ENCODE measurements at places on chromosomes 6 and 20. TPM values are rescaled to one million over a fixed set of nuclear protein-coding genes. Genes with fewer than 3 reads are reported as not detected.

DNA sequence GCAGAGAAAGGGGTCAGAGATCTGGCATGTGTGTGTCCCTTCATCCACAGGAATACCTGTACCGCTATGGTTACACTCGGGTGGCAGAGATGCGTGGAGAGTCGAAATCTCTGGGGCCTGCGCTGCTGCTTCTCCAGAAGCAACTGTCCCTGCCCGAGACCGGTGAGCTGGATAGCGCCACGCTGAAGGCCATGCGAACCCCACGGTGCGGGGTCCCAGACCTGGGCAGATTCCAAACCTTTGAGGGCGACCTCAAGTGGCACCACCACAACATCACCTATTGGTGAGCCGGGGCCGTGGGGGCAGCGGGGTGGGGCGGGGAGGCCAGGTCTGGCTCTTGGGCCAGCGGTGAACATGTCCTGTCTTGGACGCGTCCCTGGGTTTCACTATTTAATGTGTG, 1.1 kb downstream of the MMP9 start:
- DNase-seq, result no peak

GRCh38 chr6:113357041-113357440, 500.1 kb upstream of the MARCKS start:
- DNase-seq, result peak; percentile 16

Gene ANKRD66
- not detected for polyA plus RNA-seq

GRCh38 chr6:67679566-67680296, 955.4 kb upstream of the ADGRB3 start:
- DNase-seq, result no peak

DNA sequence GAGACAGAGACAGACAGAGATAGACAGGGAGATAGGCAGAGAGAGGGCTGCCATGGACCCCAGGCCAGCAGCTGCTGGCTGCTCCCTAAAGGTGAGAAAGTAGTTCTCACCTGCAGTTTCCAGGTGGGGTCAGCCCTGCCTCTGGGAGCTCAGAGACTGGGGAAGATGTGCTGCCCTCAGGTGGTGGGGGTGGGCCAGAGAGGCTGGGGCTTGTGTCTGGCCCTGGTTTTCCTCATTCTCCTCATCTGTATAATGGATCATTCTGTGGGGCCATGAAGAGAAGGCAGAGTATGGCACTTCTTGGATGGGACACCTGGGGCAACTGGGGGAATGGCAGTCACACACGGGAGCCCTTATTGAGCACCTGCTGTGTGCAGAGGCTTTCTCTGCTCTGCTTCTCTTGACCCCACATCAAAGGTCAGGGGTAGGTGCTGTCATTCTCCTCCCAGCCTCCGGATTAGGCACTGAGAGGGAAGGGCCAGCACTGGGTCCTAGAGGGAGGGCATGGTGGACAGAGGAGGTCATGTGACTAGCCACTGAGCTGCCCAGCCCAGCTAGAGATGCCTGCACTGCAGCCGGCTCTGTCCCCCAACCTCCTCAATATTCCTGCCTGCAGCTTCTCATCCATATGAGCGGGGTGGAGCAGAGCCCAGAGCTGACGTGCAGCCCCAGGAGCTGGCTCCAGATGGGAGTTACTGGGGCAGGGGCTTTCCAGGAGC, 4.1 kb downstream of the ANGPT4 start:
- no peak for DNase-seq

DNA sequence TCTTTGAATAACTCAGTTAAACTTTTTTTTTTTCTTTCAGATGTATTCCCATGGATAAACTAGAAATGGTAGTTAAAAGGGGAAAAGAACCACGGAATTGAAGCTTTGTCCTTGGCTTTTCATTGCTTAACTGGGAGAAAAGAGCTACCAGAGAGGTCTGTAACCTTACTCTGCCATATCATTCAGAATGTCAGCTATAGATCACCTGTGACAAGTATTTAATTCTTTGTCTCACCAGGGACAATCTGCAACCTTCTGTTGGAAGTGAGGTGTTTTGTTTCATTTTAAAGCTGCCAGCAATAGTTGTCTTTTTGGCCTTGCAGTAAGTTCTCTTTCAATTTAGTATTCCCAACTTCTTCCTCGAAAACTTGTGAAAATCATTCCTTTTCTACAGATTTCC, 618.4 kb downstream of the FRK start:
- DNase-seq, result no peak

DNA sequence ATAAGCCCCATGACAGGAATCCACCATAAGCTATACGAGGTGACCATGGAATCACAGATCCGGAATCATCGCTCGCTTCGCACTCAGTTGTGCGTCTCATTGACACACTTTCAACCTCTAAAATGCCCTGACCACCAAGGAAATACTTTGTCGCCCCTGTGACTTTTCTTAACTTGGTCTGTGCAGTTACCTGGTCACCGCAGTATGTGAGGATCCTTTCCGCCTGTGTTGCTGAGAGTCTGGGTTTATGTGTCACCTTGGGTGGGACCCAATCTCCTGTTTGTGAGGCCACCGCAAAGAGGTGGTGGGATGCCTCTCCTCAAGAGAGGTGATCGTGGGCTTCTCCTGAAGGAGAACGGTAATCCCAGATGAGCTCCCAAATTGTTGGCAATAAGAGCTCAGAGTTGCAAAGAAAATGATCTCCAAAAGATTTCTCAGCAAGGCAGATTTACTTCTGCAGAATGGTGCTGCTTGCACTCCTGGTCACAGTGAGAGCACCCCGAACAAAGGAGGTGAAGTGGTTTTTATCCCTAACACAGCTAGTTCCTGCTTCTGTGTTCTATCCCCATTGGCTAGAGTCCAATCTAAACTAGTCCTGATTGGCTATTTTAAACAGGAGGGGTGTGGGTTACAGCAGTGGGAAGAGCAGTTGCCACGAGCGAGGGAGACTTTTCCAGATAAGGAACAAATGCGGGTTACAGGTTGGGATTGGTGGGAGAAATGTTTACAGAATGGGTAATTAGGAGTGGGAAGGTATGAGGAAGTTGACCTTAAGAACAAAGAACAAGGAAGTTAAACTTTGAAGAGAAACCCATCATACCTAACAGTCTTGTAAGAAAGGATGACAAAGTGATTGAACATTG, 9.1 kb upstream of the ZNFX1 start:
- peak; percentile 62 for DNase-seq
